Activated CD4-positive, alpha-beta T cell treated with anti-CD3 and anti-CD28 coated beads for 1 hour (primary cell): ENCODE measurements at places on chromosomes 5 and 9.

GRCh38 chr5:142280066-142281007 lies 44.5 kb downstream of the SPRY4 start:
- no peak for DNase-seq

GRCh38 chr9:72635197-72635596 lies 113.8 kb downstream of the TMC1 start:
- no peak for DNase-seq

DNA sequence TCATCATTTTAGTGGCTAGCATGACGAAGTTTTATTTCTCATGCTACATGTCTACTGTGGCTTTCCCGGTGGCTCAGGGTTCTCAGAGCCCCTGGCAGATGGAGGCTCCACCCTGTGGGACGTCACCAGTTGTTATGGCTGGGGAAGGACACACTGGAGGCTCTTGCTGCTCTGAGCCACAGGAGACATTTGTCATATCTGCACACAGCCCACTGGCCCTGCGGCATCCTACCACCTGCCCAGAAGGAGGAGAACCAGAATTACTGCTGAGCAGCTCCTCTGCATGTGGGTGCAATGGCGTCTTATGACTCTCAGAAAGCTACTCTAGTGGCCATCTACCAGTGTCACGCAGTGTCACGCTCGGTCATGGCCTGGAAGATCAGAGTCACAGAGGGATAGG lies 6.6 kb downstream of the OR13J1 start:
- no peak for DNase-seq

DNA sequence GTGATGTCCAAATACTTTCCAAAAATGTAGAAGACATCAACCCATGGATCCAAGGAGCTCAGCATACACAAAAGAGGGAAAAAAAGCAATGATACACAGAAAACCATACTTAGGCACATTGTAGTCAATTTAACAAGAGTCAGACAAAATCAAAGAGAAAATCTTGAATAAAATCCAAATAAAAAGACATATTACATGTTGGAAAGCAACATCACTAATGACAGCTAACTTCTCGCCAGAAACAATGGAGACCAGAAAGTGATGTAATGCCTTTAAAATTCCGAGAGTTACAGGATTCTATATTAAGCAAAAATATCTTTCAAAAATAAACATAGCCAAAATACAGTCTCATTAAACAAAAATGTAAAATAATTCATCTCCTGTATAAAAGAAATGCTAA lies 79.8 kb upstream of the SLCO4C1 start:
- no peak for DNase-seq

DNA sequence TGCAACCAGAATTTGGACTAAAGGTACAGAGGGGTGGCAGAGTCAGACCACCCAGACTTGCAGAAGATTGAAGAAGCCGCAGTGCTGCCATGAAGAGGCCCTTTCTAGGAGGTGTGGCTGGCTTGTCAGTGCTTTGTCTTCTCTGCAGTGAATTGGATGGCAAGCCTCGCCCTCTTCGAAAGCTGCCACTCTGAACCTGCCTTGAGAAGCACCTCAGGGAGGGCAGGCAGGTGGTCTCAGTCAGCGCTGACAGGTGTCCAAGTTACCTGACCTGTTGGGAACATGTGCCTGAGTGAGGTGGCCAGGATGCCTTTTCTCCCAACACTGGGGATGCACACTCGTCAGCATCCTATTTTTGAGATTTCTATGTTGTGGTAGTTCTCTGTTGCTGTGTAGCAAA lies 6.2 kb downstream of the TENT4A start:
- no peak for DNase-seq
